Fibroblast of skin of back (primary cell): ENCODE measurements at places on chromosomes 4 and X.

GRCh38 chr4:5969777-5970176 is 48.5 kb downstream of the C4orf50 start:
- no peak for DNase-seq

DNA sequence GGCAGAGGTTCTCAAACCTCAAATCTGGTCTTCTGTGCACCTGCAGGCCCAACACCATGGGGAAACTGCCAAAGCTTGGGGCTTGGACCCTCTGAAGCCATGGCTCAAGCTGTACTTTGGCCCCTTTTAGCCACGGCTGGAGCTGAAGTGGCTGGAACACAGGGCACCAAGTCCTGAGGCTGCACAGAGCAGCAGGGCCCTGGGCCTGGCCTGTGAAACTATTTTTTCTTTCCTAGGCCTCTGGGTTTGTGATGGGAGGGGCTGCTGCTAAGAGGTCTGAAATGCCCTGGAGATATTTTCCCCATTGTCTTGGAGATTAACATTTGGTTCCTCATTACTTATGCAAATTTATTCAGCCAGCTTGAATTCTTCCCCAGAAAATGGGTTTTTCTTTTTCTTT is 18.3 kb upstream of the PI4K2B start:
- no peak for DNase-seq

DNA sequence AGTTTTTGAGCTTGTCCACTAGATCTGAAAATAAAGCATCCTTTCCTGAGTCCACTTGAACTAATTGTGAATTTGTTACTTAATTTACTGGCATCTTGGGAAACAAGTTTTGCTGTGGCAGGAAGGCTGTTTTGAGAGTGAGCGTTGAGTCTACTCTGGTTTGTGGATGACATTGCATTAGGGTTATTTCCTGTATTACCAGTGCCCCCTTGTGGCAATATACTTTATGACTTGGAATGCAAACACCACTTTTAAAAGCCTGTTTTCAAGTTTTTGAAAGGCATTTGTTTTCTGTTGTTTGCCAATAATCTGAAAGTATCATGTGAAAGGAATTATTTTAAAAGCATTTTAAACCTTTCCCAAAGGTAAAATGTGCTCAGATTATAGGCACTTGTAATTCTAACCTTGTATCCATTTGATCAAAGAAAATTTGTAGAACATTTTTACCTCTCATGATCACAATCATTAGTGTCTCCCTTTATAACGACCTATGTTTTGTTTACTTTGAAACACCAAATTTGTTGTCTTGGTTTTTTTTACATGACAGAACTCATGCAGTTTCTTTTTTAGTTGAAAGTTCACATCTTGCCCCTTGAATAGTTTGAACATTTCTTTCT is 18.0 kb upstream of the CYP2U1 start:
- peak; percentile 64 for DNase-seq

DNA sequence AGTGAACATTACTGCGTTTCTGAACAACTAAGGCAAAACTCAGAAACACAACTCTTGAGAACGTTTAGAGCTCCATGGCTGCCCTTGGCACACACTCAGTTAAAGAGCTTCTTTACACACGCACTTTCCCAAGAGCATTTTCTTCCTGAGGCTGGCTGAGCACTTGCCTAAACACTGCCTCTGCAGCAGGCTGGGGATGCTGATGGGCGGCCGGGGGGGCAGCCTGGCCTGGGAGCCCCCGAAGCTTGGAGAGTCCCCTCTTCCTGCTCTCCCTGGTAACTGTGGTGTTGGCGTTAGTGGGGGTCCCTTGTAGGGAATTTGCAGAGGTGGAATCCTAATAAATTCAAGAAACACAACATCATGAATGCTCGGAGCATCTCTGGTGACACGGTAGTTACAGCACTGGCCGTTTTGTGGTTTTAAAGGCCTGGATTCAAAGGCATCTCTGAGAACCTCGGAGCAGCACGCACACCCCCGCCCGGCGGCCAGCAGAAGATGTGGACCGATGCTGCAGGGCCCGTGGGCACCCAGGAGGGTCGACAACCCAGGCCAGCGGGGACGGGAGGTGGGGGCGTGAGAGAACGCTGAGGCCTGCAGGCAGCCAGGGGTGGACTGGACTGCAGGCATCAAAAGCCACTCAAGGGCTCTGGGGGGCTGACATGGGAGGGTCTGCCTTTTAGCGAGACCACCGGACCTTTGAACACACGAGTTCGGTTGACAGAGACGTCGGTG is 45.4 kb downstream of the FGFRL1 start:
- DNase-seq, result no peak

- peak; percentile 65 for DNase-seq
Measured at GRCh38 chrX:2398064-2398656, 102.6 kb downstream of the DHRSX start.

GRCh38 chrX:40780951-40781350 is 45.6 kb upstream of the MED14 start:
- no peak for DNase-seq
